ENCODE measurements at places on chromosomes 2 and 18.

GRCh38 chr18:697012-697411 lies 15.4 kb downstream of the ENOSF1 start:
- no peak for DNase-seq

- DNase-seq = no peak
Measured at GRCh38 chr2:68225119-68225632, 27.2 kb downstream of the PPP3R1 start.

DNA sequence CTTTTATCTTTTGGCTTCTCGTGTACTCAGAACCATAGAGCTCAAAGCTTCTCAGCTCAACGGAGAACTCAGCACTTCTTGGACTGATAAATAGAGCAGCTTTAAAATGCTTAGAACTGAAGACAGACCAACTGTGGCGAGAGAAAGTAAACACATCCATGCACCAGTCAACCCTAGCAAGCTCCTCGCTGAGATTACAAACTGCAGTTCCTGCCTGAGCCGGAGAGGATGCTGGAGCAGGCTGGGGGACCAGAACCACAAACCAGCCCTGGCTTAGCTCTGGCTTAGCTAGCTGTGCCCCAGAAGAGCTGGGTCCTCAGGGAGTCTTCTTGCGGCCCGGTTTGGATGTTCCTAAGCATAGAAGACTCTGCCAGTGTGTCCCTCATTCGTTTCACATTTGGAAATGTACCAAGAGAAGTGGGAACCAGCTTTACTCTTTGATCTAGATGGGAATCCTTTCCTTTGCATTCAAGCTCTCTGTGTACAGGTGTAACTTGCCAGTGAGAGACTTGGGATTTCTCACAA lies 5.6 kb downstream of the PAX8 start:
- no peak for DNase-seq

DNA sequence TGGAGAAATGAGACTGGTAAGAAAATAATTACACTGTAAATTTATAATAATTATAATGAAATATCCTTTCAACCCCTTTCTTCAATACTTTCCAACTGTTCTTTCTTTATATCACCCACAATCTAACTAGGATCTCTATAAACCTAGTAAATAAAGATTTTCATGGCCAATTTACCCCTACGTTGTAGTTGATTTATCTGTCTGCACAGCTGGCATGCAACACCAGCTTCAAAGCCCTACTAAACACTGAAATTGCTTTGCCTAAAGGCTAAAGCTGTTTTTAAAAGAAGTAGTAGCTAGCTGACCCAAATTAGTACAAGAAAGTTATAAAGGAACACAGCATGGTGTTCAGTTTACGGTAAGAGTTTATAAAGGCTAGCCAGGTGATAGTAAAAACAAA lies 140.1 kb downstream of the NOL4 start:
- DNase-seq = no peak

DNA sequence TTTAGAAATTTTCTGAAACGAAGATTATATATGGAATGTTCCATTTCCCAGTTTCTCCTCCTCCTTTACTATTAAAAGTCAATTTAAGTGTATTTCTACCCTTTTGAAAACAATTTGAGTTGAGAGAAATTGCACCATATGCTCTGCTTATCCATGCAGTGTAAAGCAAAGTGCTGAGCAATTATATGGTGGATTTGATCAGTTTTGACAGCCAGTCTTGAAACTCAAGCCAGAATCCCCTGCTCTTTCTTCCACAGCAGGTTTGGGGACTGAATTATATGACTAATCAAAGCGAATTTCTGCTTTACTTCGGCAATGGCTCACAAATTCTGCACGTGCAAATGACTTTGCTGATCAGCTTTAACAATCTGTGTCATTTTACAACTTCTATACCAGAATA lies 1183.6 kb downstream of the LRP1B start:
- DNase-seq = no peak

- DNase-seq = no peak
Measured at GRCh38 chr2:55519938-55520885, 694 bp downstream of the CFAP36 start.

GRCh38 chr2:158079672-158080071 lies 22.0 kb upstream of the UPP2 start:
- no peak for DNase-seq

DNA sequence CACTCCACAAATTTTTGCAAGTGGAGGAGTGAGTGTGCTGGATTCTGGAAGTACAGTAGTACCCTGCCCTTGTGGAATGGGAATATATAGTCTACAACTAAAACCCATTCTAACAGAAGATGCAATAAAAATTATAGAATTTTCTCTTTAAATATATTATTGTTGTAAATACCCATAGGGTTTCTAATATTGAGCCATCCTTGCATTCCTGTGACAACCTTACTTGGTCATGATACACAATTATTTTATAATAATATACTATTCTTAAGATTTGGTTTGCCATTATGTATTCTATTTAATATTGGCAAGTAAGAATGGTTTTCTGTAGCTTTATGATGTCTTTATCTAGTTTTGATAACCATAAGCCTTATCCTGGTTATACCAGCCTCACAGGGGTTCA lies 52.2 kb downstream of the EML6 start:
- no peak for DNase-seq

GRCh38 chr2:119253114-119253702 lies 29.6 kb downstream of the STEAP3 start:
- DNase-seq = no peak

- no peak for DNase-seq
Measured at GRCh38 chr18:13136056-13136903, 82.3 kb upstream of the LDLRAD4 start.

GRCh38 chr2:227095346-227095745 lies 68.7 kb downstream of the COL4A4 start:
- DNase-seq = no peak

DNA sequence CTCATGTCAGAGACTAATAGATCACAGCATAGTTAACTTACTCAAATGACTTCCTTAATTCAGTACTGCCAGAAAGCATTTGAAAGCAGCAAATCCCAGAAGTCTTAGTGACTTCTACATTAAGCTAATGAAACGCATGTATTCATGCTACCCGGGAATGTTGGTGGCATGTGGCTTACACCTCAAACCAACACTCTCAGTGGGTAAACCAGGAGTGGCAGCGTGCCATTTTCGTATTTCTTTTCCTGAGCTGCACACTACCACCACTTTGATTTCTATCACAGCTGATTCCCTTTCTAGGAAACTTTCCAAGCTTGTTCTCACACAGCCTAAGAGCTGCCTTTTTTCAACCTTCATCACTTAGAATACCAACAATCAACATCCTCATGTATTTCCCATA lies 646.6 kb downstream of the NRXN1 start:
- DNase-seq = no peak

- no peak for DNase-seq
Measured at GRCh38 chr2:162509288-162509968, 165.5 kb downstream of the GCA start.

DNA sequence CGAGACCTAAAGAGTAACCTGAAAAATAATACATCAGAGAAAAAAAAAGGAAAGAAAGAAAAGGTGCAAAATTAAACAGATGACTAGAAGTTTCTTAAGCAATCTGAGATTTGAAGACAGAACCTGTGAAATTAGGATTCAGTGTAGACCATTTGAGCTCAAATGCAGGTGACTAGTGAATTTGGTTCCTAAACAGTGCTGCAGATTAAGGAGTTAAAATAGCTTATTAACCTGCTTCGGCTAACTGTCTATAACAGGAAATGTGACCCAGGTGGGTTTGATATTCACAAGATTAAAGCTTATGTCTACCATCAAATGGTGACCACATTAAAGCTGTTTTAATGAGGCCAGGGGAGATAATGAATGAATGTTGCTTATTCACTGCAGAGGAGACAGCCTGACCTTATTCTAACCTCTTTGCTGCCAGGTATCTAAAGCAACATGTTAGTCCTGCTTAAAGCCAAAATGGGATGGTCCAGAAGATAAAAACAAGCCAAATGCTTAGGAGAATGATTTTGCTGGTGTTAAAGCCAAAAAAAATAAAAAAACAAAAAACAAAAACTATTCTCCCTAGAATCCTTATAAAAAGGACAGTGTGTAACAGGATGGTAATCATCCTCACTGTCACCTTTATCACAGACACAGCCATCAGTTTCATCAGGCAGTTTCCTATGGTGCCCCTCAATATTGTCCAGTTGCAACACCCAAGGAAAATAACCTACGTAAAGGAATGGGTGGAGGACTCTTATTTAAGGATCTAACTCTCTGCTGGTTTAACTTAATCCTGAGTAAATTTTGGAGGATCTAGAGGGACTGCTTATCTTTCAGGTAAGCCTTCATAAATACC lies 769.0 kb upstream of the ZEB2 start:
- DNase-seq = no peak

- DNase-seq = no peak
Measured at GRCh38 chr2:100928235-100928634, 73.9 kb upstream of the RPL31 start.

DNA sequence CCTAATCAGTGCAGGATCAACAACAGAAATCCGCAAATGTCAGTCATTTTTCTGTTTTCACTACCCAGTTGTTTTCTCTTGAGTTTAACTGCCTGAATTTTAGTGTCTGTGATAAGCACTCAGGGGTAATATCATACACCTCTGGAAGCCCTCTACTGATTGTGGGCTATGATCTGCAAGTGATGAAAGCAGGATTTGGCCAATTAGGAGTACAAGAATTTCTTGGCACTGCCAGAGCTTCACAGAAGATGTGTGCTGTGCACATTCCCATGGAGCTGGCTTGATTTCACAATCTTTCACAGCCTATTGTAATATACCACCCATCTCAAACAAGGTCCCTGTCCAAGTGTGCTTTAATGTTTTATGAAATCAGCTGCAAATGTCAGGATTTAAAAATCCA lies 27.3 kb upstream of the TDRD15 start:
- DNase-seq = no peak

DNA sequence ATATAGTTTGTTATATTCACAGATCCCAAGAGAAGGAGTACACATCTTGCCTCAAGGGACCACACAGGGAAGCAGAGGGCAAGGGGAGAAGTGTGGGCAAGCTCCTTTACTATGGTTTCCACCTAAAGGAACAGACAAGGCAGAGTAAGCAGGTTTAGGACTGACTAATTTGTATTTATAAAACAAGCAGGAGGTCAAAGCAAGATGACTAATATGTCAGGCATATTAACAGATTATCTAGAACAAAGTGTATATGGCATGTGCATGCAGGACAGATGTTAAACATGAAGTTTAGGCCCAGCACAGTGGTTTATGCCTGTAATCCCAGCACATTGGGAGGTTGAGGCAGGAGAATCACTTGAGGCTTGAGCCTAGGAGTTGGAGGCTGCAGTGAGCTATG lies 3.7 kb upstream of the LRP2 start:
- no peak for DNase-seq

GRCh38 chr2:108417254-108417653 lies 31.8 kb upstream of the GCC2 start:
- DNase-seq = no peak

DNA sequence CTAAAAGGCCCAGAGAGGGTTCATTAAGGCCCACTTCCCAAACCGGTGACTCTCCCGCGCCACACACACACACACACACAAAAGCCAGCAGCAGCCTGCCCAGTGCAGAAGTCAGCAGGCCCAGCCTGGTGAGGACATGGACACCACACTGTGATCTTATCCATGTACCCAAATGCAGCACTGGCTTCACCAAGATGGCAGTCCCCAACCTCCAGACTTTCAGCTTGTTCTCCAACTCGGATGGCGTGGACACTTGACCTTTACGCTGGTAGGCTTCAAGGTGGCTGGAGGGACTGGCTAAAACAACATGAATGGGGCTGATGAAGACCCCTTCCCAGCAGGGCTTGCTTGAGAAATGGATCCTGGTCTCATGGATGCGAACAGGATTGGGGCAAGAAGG lies 50.4 kb downstream of the TNS1 start:
- no peak for DNase-seq

DNA sequence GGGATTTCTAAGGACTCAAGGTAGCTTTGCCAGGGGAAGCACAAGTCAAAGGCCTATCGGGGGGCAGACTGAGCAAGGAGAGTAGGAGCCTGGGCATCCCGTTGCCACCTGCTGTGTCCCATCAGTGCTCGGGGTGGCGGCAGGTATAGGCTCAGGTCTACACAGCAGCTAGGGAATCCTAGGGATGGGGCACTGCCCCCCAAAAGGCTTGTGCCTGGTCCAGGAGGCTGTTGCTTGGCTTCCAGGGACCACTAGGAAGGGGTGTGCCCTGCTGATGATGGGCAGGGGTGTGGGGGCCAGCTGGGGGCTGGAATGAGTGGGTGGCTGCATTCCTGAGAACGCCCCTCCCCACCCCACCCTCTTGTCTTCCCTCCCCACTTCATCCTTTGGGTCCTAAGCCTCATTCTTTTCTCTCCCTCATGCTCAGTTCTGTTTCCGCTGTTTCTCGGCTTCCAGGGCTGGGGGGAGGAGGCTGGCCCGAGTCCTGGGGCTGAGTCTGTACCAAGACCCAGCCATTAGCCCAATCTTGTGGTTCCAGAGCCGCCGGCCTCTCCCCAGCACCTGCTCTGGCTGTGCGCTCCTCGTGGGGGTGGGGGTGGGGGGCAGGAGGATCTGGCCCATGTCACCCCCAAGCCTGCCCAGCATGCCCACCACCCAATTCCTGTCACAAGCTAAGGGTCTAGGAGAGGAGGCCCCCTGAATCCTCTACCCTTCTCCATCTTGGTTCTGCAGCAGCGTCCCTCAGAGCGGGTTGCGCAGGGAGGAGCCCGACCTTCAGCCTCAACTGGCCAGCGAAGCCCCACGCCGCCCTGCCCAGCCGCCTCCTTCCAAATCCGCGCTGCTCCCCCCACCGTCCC lies 12.8 kb downstream of the SPEG start:
- DNase-seq = no peak

DNA sequence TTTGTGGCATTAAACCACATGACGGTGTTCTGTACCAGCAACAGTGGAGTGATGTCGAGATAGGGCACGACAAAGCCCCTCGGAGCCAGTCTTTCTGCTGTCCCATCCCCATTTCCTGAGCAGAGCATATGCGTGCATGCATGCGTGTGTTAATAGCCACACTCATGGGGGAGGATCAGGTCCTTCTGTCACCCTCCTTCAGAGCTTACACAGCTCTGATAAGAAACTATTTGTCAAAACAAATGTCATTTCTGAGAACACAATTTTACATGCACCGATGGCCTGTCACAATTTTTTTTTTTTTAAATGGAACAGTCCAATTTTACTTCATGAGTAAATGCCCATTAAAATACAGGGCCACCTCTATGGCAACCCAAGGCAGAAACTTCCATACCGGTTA lies 95.9 kb upstream of the ZBTB14 start:
- no peak for DNase-seq

GRCh38 chr2:36562240-36562639 lies 35.7 kb downstream of the FEZ2 start:
- no peak for DNase-seq

DNA sequence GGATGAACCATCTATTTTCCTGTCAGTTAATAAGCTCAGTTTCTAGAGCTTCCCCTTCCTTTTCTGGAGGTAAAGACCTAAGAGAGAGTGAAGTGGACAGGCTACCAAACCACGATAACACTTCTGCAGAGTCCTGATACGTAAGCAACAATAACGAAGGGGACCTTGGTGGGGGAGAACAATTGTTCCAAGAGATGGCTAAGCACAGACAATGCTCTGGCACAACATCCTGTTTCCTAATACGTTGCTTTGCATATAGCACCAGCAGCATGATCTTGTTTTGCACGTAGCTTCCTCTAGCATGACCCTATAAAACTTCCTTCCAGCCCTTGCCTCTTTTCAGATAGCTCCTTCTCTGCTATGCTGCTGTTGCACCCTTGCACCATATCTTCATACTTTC lies 247.3 kb downstream of the RAD51AP2 start:
- DNase-seq = no peak

GRCh38 chr2:239274391-239275043 lies 126.3 kb downstream of the HDAC4 start:
- DNase-seq = no peak

- no peak for DNase-seq
Measured at GRCh38 chr2:151918308-151918707, 90.1 kb upstream of the ARL5A start.
